ENCODE measurements at places on chromosomes 2 and 18.

GRCh38 chr2:151845884-151846283 lies 17.7 kb upstream of the ARL5A start:
- no peak for DNase-seq

DNA sequence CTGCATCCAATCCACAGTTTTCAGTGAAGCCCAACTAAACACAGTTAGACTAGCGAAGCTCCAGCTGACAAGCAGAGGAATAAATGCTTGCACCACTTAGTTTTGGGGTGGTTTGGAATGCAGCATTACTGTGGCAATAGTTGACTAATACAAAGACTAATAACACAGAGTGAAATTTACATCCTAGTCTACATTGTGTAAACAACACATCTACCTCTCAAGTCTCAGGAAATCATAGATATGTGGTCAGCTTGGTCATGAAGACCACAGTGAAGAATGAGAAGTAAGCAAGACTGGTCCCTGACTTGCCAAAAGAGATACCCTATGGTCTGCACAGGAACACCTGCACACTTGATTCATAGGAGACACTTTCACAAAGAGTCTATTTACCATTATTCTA lies 155.1 kb upstream of the TANK start:
- DNase-seq = no peak

DNA sequence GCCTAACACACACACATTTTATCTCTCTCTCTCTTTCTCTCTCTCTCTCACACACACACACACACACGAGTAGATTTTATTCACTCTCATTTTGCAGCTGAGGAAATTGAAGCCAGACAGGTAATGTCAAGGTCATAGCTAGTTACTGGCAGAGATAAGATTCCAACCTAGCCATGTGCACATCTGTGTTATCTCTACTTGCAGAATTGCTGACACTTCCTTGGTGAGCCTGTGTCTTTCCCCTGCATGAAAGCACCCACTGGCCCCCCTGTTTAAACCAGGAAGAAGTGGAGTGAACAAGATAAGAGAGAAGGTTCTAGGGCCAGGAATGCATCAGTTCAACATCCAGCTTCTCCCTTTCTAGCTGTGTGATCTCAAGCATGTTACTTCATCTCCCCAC lies 423.7 kb downstream of the TXNL1 start:
- DNase-seq = no peak

GRCh38 chr2:160963957-160964356 lies 196.3 kb upstream of the TANK start:
- DNase-seq = no peak

DNA sequence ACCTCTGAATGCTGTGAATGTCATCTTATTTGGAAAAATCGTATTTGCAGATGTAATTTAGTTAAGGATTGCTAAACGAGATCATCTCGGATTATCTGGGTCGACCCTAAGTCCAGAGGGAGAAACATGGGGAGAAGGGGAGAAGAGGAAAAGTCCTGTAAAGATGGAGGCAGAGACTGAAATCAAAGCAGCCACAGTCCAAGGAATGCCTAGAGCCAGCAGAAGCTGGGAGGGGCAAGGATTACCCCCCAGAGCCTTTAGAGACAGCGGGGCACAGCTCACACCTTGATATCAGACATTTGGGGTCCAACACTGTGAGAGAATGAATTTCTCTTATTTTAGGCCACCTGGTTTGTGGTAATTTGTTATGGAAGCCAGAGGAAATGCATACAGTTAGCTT lies 104.9 kb upstream of the YPEL5 start:
- DNase-seq = no peak

GRCh38 chr2:77797088-77797487 lies 274.9 kb upstream of the LRRTM4 start:
- DNase-seq = no peak

DNA sequence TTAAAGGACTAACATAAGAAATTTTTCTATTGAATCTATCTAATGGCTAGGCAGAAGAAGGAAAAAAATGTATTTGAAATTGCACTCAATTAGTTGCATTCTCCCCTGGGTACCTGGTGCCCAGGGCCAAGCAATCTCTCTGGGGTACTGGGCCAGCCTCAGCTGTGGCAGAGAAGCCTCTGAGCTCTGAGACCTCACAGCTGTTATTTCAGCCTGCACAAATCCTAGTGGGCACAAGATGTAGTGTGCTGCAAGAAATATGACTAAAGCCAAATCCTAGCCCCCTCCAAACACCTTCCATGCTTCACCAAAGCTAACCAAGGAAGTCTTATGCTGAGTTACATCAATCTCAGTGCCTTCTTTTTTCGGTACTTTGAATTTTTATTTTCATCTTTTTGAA lies 478.4 kb downstream of the STK39 start:
- no peak for DNase-seq

- no peak for DNase-seq
These were observed 91.5 kb downstream of the LIMS1 start for GRCh38 chr2:108625828-108626195.

DNA sequence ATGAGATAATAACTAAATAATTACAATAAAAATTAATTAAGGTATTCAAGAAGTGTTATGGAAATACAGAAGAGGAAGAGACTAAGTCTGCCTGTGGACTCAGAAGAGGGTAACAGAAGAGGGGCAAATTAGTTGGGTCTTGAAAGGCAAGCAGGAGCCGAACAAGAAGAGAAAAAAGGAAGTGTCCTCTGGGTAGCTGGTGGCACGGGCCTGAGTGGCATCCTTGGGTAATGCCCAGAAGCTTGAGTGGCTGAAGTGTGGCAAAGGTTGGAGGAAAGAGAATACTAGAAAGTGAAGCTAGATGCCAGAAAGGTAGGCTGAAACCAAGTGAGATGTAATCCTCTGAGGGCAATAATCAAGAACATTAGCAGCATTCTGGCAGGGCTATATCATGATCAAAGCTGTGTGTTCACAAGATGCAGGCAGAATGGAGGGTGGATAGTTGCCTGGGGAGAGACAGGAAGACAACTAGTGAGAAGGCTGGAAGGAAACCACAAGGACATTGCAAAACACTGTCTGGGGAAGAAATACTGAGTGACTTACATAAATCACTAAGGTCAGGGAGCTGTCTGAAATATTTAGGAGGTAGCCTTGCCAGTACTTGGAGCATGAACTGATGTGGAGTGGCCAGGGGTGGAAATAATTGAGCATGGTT lies 16.2 kb downstream of the DOCK10 start:
- no peak for DNase-seq

DNA sequence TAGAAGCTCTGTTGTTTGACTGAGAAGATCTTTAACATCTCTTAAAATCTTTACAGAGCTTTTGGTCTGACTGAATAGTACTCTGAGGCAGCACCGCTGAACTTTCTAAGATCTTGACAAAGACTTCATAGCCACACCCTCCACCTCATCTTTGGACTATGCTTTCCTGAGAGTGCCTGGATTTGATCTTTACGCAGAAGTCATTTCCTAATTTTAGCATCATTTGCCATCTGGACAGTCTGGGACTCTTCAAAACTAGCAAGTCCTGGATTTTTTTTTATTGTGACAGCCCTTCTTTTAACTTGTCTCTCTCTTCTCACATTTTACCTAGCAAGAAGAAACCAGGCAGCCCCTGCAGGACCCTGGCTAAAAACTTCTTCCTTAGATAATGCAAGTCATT lies 188.8 kb downstream of the CTIF start:
- no peak for DNase-seq

DNA sequence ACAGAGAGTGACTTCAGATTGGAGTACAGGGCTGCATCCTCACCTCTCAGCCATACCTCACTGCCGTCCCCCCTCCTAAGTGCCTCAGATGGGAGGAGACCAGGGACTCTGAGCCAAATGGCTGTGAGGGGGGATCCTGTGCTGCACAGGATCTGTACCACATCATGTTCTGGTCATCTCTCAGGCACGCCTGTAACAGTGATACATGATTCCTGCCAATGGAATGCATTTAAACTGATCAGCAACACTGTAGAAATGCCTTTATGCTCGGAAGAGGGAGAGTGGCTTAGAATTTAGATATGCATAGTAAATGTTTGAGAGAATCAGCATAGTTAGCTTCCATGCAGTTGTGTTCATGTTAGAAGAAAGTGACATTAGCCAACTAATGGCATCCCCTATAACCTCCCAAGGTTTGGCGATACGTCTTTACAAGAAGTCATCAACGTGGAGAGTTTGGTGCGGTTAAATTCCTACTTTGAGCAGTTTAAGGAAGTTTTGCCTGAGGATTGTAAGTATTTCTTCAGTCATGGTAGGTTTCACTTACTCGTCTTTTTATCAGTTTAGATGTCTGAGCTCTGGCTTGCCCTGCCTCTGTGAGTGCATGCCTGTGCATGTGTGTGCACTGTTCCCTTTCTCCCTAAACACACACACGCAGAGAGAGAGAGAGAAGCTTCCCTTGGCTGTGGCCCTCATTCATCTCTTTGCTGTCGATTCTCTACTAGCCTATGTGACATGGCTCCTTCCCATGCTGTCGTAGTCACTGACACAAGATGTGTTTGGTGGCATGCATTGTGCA lies 40.0 kb downstream of the COA5 start:
- DNase-seq = no peak

DNA sequence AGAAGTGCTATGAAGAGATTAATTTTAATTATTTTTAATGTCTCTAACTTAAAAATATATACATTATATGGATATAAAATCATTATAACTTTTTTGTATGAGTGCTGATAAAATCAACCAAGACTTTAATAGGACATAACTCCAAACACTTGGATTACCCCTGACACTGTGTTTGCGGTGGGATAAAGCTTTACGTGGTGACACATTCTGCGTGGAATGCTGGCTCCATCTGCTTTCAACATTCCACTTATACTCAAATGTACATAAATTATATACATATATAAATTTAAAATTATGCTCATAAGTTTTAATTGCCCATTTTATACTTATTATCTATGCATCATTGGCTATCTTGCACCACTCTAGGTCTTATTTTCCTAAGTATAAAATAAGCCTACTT lies 30.5 kb downstream of the LINC00305 start:
- DNase-seq = no peak

- DNase-seq = no peak
These were observed 35.4 kb downstream of the TMX3 start for GRCh38 chr18:68679528-68679927.

GRCh38 chr18:2683055-2683454 lies 27.5 kb downstream of the SMCHD1 start:
- no peak for DNase-seq

- no peak for DNase-seq
These were observed 11.6 kb upstream of the HNMT start for GRCh38 chr2:137952586-137953129.

DNA sequence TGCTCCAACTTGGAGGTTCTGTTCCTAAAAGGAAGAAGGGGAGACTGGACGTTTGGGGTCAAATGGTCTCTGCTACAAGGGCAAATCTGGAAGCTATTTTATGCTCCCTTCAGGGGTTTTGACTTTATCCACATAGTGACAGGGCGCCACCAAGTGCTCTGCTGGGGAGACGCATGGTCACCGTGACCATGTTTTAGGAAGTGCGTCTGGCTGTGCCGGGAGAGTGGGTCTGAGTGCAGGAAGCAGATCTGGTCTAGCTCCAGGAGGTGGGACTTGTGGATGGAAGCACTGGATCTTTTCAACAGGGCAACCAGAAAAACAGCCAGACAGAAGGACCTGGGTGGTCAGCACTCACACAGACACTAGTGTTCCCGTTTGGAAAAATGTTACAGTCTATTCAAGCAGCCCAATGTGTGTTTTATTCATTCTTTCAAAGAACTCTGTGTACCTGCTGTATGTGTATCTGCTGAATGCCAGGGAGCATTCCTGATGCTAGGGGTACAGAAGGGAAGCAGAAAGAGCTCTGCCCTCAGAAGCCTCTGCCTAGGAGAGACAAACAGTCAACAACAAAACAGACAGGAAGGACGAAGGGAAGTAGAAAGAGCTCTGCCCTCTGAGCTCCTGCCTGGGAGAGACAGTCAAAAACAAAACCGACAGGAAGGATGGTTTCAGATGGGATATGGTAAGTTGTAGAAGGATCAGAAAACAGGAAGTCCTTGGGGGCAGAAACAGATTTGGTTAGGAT lies 14.3 kb downstream of the IMPA2 start:
- DNase-seq = peak; percentile 43

DNA sequence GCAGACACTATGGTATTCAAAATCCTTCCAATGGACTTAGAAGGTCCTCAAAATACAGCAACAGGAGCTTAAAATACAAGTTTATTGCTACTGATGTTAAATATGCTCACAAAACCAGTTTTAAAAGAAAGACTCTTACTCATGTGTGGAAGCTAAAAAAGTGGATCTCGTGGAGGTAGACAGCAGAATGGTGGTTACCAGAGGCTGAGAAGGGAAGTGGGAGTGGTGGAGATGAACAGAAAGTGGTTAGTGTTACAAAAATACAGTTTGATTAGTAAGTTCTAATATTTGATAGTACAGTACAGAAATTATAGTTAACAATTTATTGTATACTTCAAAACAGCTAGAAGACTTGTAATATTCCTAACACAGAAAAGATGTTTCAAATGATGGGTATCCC lies 12.1 kb downstream of the ADAM17 start:
- no peak for DNase-seq

GRCh38 chr2:197309691-197310231 lies 819 bp downstream of the ANKRD44 start:
- DNase-seq = peak; percentile 20
